Esophagus muscularis mucosa (tissue), 4 donors: ENCODE measurements at places on chromosomes 2 and 18. TPM values are rescaled to one million over a fixed set of nuclear protein-coding genes. Genes with fewer than 3 reads are reported as not detected.

The C2orf15 gene
- not detected for total RNA-seq

GRCh38 chr2:3141696-3142095, 235.9 kb downstream of the EIPR1 start:
- DNase-seq: no peak

- no peak for DNase-seq
These were observed 675 bp downstream of the FZD5 start for GRCh38 chr2:207768866-207769596.

- DNase-seq: no peak
These were observed 422.6 kb upstream of the SETBP1 start for GRCh38 chr18:44258086-44258485.

DNA sequence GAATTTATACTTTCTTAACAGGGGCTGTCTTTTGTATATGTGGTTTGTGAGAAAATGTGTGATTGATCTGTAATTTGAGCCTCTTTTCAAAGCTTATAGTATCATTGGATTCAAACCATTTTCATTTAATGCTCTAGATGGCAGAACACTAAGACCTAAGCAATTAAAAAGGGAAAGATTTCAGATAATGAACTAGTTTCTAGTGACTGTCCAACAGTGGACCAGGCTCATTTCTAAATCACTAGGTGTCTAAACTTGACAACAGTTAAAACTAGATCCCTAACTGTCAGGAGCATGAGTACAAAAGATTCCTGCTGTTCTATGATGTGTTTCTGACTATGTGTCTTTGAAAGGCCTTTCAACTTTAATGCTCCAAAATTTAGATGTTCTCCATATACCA, 54.6 kb downstream of the ANKRD44 start:
- DNase-seq: no peak

DNA sequence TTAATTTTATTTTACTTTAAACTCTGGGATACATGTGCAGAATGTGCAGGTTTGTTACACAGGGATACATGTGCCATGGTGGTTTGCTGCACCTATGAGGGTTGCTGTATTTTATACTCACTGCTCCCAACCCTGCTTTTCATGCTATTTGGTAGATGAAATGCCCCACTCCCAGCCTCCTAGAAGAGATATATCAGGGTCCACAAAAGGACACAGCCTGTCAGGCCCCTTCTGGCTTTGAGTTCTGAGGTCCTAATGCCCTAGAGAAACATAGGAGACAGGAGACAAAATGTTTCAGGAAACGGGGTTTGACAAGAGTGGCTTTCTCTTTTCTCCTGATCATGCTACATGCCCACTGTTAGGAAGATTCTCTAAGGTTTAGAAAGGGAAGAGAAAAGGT, 27.1 kb upstream of the SOX11 start:
- DNase-seq: peak; percentile 86

DNA sequence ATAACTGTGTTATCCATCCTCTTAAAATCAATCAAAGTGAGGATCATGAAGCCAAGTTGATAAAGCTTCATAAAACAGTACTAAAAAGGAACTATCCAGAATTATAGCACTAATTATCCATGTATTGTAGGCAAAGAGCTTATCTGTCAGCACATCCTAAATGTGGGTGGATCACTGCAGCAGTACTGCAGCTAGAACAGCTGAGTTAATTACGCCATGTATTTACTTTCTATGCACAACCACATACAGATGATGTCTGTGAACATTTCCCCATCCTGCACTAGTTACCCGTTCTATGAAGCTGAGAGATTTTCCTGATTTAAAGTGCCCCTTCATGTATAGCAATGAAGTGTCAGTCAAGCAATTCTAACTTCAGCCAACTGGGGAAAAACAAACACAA, 96.6 kb downstream of the RAPH1 start:
- no peak for DNase-seq

GRCh38 chr2:228728961-228729360, 542.1 kb downstream of the PID1 start:
- no peak for DNase-seq
